ENCODE measurements at places on chromosomes 1 and 21. TPM values are rescaled to one million over a fixed set of nuclear protein-coding genes. Genes with fewer than 3 reads are reported as not detected.

TMEM200B gene
- not detected for total RNA-seq

AIRE gene
- not detected for total RNA-seq

C2CD4D gene
- not detected for total RNA-seq

TSEN15 gene
- total RNA-seq = 40.0 TPM

PCP4 gene
- total RNA-seq = not detected

FCMR gene
- 159 TPM for total RNA-seq

RNU1-2 gene
- 3,257 TPM for total RNA-seq

CIART gene
- 0.91 TPM for total RNA-seq

RNU1-3 gene
- total RNA-seq = 3,257 TPM

MAP3K7CL gene
- 12.0 TPM for total RNA-seq

DYRK3 gene
- total RNA-seq = 2.7 TPM

GLIS1 gene
- not detected for total RNA-seq

CFHR4 gene
- total RNA-seq = not detected

DNA sequence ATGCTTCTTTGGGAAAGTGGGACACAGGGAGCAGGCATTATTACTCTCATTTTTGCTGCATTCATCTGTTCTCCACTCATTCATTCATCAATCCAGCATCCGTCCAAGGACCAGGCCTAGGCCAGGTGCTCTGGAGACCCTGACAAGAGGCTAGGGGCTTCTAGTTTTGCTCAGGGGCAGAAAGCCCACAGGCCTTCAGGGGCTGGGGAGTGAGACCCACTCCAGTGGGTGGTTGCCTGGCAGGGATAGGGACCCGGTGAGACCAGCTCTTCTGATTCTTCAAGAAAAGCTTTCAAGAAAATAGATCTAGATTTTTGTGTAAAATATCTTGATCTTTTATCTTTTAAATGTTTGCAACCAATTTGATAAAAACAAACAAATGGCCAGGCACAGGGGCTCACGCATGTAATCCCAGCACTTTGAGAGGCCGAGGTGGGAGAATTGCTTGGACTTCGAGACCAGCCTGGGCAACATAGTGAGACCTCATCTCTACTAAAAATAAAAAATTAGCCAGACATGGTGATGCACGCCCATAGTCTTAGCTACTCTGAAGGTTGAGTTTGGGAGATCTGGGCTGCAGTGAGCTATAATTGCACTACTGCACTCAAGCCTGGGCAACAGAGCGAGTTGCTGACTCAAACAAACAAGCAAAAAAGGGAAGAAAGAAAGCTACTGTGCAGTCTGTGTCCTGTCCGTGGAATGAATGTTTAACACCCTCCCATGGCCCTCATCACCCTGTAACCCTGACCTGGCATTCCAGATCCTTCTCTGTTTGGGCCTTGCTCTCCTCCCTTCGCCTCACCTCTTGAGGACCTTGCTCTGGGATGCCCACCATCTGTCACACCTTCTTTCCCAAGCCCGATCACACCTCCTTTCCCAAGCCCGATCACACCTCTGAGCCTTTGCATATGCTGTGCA is 17.3 kb upstream of the LRP8 start:
- DNase-seq = peak; percentile 13
- no peaks in the 10 kb centered on the region for H3K27me3 ChIP-seq
- peaks cover 2% of the 10 kb centered on the region for H3K36me3 ChIP-seq
- peaks cover under 1% of the 10 kb centered on the region for H3K4me1 ChIP-seq
- no peak overlapping the region for H3K4me3 ChIP-seq

GRCh38 chr21:42347601-42348327 is 3.0 kb downstream of the TFF2 start:
- no peaks in the 10 kb centered on the region for H3K4me1 ChIP-seq
- H3K27ac ChIP-seq = no peak overlapping the region
- H3K4me3 ChIP-seq = no peak overlapping the region
- no peaks in the 10 kb centered on the region for H3K27me3 ChIP-seq
- H3K36me3 ChIP-seq = no peaks in the 10 kb centered on the region

- H3K27me3 ChIP-seq = no peaks in the 10 kb centered on the region
- no peak overlapping the region for H3K27ac ChIP-seq
- peaks cover 26% of the 10 kb centered on the region for H3K4me1 ChIP-seq
- H3K36me3 ChIP-seq = no peaks in the 10 kb centered on the region
Measured at GRCh38 chr1:234527346-234527745, 48.4 kb upstream of the TARBP1 start.

DNA sequence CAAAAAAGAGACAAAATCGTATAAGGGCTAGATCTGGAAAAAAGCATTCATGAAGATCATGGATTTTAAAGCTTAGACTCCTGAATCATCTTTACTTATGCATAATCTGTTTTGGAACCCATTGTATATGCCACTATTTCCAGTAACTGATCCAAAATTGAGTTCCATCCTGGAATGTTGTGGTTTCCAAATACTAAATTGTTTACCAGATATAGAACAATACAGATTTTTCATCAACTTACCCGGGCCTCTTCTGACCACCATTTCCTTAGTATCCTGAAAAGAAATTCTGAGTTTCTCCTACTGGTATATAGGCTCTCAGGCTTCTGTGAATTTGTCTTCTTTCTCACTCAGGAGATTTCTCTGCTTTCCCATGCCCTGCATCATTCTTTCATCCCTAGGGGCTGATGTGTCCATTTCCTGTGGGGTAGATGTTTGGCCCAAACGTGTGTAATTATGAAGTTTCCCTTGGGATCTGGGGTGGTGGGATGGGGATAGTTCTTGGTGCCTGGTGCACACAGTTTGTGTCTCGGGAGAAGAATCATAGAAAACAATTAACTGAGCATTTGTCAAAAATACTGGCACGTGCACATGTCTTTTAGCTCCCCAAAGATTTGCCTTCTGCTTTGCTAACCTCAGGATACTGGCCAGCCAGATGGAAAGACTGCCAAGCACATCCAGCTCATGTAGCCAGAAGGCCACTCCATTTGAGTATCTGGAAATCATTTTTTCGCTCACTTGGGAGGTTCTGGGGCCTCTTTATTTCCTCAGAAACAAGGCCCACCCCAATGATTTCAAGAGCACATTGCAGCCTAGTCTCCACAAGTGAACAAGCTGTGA is 127.8 kb downstream of the NTMT2 start:
- no peak overlapping the region for H3K27ac ChIP-seq
- no peak for DNase-seq
- H3K27me3 ChIP-seq = peaks cover 11% of the 10 kb centered on the region
- H3K4me1 ChIP-seq = no peaks in the 10 kb centered on the region
- no peaks in the 10 kb centered on the region for H3K36me3 ChIP-seq
- H3K4me3 ChIP-seq = no peak overlapping the region

DNA sequence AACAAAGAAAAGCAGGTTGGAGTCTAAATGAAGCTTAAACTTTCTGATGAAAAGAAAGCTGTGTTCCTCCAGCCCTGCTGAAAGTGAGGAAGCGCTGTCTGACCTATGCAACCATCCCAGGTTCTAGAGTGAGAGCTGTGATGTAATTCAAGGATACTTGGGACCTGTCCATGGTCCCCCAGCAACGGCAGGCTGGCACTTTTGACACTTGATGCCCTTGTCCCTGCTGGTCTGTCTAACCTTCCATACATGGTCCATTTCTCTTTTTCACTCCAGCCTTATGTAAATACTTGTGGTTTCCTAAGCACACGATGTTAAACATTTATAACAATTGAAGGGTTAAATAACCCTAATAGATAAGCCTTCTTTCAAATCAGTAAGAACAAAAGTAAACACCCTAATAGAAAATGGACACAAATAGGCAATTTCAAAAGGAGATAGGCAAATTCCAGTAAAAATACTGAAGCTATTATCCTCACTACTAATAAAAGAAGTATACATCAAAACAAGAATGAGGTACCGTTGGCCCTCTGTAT is 17.7 kb upstream of the KDM4A start:
- no peaks in the 10 kb centered on the region for H3K4me1 ChIP-seq
- no peak for DNase-seq
- H3K27ac ChIP-seq = no peak overlapping the region

DNA sequence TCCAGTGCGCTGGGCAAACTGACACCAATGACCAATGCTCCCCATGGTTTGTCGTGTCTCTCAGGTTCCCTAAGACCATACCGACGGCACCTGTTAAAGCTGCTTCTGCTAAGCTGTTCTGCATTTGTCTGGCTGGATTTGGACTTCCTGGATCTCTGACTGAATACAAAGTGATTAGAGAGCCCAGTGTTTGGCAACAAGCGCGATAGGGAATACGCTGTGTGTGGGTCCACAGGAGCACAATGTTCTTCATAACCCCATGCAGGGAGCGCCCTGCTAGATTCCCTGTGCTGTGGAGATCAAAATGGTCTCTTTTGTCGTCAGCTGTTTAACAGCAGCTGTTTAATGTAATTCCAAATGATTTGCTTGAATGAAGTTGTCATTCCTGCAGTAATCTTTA is 26.0 kb upstream of the ESRRG start:
- H3K4me1 ChIP-seq = no peaks in the 10 kb centered on the region
- no peak overlapping the region for H3K27ac ChIP-seq
- no peak for DNase-seq
- no peak overlapping the region for H3K4me3 ChIP-seq
- no peaks in the 10 kb centered on the region for H3K36me3 ChIP-seq
- no peaks in the 10 kb centered on the region for H3K27me3 ChIP-seq

- no peak overlapping the region for H3K27ac ChIP-seq
- H3K4me1 ChIP-seq = no peaks in the 10 kb centered on the region
Measured at GRCh38 chr1:7810395-7810794, 26.3 kb downstream of the PER3 start.

- H3K4me3 ChIP-seq = no peak overlapping the region
- no peaks in the 10 kb centered on the region for H3K27me3 ChIP-seq
- DNase-seq = no peak
Measured at GRCh38 chr1:59349101-59349500, 52.2 kb downstream of the FGGY start.

- H3K36me3 ChIP-seq = peaks cover 27% of the 10 kb centered on the region
- DNase-seq = no peak
Measured at GRCh38 chr21:14991957-14992356, 72.8 kb downstream of the NRIP1 start.

DNA sequence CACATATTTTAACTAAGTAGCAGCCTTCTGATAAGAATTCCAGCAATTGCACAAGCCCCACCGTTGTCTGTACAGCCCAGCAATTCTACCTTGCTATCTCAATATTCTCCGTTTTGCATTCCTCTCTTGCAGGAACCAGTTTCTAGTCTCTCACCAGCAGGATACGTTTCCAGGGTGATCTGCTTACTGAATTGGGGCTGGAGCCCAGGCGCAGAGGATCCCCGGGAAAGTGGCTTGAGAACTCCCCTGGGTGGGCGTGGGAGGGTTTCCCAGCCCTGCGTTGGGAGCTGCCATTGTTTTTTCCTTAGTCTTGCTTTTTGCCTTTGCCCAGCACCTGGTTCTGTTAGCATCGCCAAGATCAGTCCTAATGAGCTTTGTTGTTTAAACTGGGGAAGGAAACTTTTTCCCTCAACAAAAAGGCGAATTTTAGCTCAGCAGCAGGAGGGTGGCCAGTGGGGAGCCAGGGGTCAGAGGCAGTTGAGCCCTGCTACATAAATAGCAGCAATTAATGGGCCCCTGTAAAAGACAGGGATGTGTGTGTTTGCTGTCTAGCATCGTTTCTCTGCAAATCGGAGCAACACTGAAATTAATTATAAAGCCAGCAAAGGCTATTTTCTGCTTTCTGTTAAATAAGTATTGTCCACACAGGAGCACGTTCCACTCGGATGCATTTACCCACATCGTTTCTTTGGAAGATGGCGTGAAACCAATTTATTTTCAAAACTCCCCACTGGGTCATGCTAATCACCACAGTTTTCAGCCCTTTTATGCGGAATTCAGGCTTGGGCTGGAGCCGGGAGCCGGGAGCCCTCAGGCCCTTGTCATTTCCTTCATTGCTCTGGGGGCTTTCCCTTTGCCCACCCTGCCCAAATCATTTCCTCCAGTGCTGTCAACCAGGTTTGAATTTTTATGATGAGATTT is 36.6 kb downstream of the HUNK start:
- H3K27ac ChIP-seq = no peak overlapping the region
- H3K4me1 ChIP-seq = no peaks in the 10 kb centered on the region
- DNase-seq = no peak
- H3K36me3 ChIP-seq = no peaks in the 10 kb centered on the region
- H3K27me3 ChIP-seq = peaks cover 18% of the 10 kb centered on the region

DNA sequence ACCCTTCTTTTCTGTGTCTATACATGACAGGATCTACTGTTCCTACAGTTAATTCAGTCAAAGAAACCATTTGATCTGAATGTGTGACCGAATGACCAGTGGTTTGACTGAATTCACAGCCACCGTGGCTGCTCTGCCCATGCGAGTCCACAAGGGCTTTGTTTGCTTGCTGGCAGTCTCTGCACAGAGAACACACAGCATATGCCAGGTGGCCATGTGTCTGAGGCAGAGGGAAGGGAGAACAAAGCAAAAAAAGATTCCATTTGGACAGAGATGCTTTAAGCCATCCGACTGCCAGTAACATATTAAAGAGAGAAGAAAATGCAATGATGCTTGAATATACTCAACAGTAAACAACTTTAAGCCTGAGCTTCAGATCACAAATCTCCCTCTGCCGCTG is 737.8 kb upstream of the CXADR start:
- H3K4me1 ChIP-seq = no peaks in the 10 kb centered on the region
- H3K4me3 ChIP-seq = no peak overlapping the region
- DNase-seq = no peak

GRCh38 chr1:175192630-175193526 is at the start of gene KIAA0040:
Gene KIAA0040 (minus strand): TSS chr1:175192776. CDS start chr1:175161013, 31,763 bp downstream.
- peaks cover 1% of the 10 kb centered on the region for H3K27me3 ChIP-seq
- H3K27ac ChIP-seq = peak within 1 kb of the TSS; percentile 88
- H3K36me3 ChIP-seq = peaks cover 27% of the 10 kb centered on the region
- peak; percentile 75 for DNase-seq
- peak within 1 kb of the TSS; percentile 94 for H3K4me3 ChIP-seq
- peaks cover 51% of the 10 kb centered on the region for H3K4me1 ChIP-seq

GRCh38 chr1:19811206-19811851 is 3.8 kb downstream of the RNF186 start:
- peaks cover 17% of the 10 kb centered on the region for H3K27me3 ChIP-seq
- H3K4me1 ChIP-seq = no peaks in the 10 kb centered on the region

DNA sequence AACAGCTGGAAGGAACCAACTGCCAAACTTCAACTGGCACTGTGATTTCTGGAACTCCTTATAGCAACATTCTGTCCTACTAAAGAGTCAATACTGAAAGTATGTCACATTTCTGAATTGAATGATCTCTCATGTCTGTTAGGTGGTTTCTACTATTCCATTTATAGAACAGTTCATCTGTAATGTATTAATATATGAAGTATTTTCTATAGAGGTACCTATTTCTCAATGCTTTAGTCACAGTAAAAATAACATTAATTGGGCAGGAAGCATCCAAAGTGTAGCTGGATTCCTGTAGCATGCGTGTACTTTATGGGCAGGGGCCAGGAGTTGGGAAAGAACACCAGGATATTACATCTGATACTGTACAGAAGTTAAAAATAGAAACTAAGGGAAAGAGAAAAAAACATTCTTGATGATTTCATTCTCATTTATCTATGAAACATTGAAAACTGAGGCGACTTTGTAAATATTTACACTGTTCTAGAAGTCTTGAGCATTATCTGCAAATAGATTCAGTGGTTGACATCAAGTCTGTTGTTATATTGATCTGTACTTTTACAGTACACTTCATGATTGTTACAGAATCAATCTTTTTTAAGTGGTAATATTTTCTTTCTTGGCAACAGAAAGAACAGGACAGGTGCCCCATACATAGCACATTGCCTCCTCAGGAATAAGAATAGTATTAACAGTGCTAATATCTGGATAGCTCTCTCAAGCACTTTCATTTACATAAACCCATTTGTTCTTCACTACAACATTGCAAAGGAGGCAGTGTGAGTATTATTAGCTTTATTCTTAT is 6.2 kb upstream of the ZNF281 start:
- no peaks in the 10 kb centered on the region for H3K4me1 ChIP-seq
- no peak overlapping the region for H3K4me3 ChIP-seq
- no peak overlapping the region for H3K27ac ChIP-seq
- no peak for DNase-seq
- no peaks in the 10 kb centered on the region for H3K36me3 ChIP-seq

- peaks cover 20% of the 10 kb centered on the region for H3K4me1 ChIP-seq
- no peak overlapping the region for H3K27ac ChIP-seq
- no peak overlapping the region for H3K4me3 ChIP-seq
- peaks cover 38% of the 10 kb centered on the region for H3K36me3 ChIP-seq
Measured at GRCh38 chr1:63599799-63600198, 6.6 kb downstream of the PGM1 start.

Measured in activated naive CD8-positive, alpha-beta T cell treated with anti-CD3 and anti-CD28 coated beads, Interleukin-2, amount 10 ng/mL, durations not matched to agents 7 days and 5 days (primary cell).